Suppressor macrophage (primary cell): ENCODE measurements at places on chromosomes 11 and 22.

GRCh38 chr11:88301488-88302140 lies 35.9 kb downstream of the CTSC start:
- DNase-seq, result no peak

- DNase-seq, result no peak
Observed at GRCh38 chr11:17743808-17744119, 9.2 kb downstream of the KCNC1 start.

DNA sequence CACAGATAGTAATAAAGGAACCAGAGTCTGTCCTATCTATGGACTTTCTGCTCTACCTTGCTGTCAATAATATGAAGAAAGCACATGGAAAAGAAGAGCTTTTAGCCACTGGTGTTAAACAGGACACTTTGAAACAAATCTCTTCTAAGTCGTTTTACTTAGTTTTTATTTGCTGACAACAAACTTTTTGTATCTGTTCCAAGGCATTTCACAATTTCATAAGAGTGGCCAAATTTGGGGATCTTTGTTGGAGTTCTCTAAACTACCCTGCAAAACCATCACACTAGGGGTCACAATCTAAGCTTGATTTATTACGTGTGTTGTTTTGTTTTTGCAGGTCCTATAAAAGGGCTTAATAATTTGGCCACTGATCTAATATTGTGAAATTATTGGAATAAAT lies 54.4 kb downstream of the BBOX1 start:
- DNase-seq, result no peak

- no peak for DNase-seq
Observed at GRCh38 chr11:7593481-7593880, 79.7 kb downstream of the PPFIBP2 start.

DNA sequence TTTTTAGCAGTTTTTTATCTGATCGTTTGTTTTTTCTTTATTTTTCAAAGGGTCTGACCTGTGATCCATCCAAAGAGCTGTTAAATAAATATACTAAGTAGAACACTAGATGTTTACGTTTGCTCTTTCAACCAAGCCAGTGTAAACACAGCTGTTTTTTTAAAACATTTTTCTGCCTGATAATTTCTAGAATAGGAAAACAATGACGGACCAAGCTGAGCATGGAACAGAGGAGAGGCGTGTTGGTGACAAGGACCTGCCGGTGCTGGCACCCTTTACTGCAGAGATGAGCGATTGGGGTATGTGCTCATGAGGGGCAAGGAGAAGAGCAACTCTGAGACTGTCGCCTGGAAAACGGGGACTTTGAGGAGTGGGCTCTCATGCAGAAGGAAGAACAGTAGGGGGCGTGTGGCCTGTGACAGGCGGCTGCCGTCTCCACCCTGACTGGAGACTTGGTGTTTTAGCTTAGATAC lies 28.6 kb upstream of the PANX2 start:
- DNase-seq, result no peak

DNA sequence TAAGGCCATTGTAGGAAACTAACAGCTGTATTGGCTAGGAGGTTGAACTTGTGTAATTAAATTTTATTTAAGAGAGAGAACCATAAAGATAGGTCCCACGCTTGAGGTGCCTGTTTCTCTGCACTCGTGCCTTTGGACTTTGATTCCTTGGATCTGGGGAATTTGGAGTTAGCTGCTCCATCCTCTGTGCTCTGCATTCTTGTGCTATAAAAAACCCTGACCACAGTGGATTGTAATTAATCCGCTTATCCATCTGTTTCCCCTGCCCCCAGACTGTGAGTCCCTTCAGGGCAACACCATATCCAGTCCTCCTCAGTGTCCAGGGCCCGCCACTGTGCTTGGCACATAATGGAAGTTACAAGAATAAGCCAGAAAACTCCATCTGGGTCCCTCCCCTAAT lies 169.8 kb downstream of the SPON1 start:
- DNase-seq, result no peak

DNA sequence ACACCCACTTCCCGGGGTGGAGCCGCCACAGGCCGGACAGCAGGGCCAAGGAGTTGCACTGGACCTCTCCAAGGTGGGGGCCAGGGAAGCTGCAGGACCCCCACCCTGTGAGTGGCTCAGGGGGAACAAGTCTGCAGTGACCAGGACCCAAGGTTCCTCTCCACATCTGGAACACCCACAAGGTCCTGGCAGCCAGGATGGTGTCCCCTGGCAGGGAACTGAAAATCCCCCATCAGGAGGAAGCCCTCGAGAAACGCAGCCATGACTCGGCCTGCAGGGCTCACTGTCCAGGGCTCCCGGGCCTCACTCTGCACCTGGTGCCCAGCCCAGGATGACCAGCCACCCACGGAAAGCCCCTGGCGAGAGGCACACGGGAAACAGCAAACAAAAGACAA lies 11.5 kb downstream of the RNH1 start:
- no peak for DNase-seq

- DNase-seq, result peak; percentile 29
Observed at GRCh38 chr11:72234920-72235319, 9.1 kb downstream of the PHOX2A start.
